WERI-Rb-1 (cell line): ENCODE measurements at places on chromosomes 1 and 21.

GRCh38 chr1:162067466-162067865 is 2.0 kb upstream of the NOS1AP start:
- no peak for DNase-seq

DNA sequence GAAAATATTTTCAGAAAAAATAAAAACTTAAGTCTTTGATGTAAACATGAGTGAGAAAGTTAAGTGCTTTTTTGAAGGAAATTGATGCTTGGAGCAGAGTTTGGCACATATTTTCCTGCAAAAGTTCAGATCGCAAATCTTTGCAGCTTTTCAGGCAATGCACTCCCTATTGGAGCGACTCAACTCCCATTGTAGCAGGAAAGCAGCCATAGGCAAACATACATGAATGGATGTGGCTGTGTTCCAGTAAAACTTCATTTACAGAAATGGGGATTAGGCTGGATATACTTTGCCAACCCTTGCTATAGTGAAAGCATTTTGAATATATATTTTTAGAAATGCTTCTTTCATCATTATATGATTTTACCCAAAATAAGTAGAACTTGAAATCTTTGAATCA is 8.1 kb downstream of the AGL start:
- DNase-seq: no peak

- no peak for DNase-seq
Observed at GRCh38 chr1:109704173-109704572, 7.9 kb upstream of the GSTM5 start.

- no peak for DNase-seq
Observed at GRCh38 chr1:180456191-180456590, 46.2 kb downstream of the ACBD6 start.

- DNase-seq: no peak
Observed at GRCh38 chr1:190067592-190067991, 410.1 kb downstream of the BRINP3 start.

GRCh38 chr1:16203550-16203949 is 8.9 kb downstream of the ARHGEF19 start:
- no peak for DNase-seq

DNA sequence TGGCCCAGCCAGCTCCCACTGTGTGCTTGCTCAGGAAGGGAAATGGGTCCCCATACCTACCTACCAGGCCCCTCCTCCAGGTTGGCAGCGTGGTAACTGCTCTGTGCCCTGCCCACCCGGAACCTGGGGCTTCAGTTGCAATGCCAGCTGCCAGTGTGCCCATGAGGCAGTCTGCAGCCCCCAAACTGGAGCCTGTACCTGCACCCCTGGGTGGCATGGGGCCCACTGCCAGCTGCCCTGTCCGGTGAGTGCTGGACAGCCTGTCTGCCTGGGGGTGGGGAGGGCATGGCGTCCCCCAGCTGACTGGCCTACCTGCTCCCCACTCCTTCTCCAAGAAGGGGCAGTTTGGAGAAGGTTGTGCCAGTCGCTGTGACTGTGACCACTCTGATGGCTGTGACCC is 10.8 kb upstream of the LRRC71 start:
- no peak for DNase-seq
